ENCODE measurements at places on chromosomes 1 and 21. TPM values are rescaled to one million over a fixed set of nuclear protein-coding genes. Genes with fewer than 3 reads are reported as not detected.

The SH2D2A gene
- 1.2 TPM for total RNA-seq

The ANKRD35 gene
- total RNA-seq: 0.85 TPM

The SH2D5 gene
- 4.0 TPM for total RNA-seq

The MXRA8 gene
- 141 TPM for total RNA-seq

The MCL1 gene
- 260 TPM for total RNA-seq

The B3GALT5 gene
- total RNA-seq: under 0.01 TPM

The TP73 gene
- not detected for total RNA-seq

The CNR2 gene
- not detected for total RNA-seq

The MFAP2 gene
- total RNA-seq: 4.6 TPM

The GPR52 gene
- 0.28 TPM for total RNA-seq

The IQGAP3 gene
- total RNA-seq: 2.8 TPM

The BRDT gene
- total RNA-seq: not detected

The ZMYND12 gene
- total RNA-seq: 1.4 TPM

The TNFRSF8 gene
- total RNA-seq: under 0.01 TPM

Measured in regular cardiac myocyte (primary cell).